KBM-7 (cell line): ENCODE measurements at places on chromosomes 4 and X.
A peak's percentile ranks its signal among the peaks of the same experiment; 100 is the strongest.

- DNase-seq = no peak
Observed at GRCh38 chr4:102500352-102500695, 835 bp upstream of the NFKB1 start.

GRCh38 chrX:119734897-119735339 is 23.5 kb upstream of the SOWAHD start:
- peak; percentile 54 for DNase-seq

DNA sequence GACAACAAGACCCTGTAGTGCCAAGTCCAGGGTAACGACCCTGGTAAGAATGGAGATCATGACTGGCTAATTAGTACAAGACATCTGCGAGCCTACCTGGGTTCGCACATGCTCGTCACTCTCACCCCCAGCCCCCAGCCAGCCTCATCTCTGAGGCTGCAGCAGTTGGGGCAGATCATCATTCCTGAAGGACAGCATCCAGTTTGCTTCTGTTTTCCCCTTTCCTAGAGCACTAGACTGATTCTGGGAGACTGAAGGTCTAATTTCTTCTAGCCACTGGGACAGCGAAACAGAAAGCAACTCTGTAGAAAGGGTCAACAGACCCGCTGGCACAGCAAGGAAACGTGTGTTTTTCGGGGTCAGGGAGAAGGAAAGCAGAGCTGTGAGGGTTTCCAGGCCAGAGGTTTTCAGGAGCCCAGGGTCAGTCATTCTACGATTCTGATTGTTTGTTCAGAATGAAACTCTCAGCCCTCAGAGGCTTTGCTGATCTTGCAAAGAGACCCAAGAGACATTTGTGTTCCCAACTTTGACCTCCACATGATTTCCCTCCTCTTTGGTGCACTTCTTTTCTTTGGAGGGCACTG is 343.1 kb upstream of the NOCT start:
- no peak for DNase-seq

GRCh38 chr4:53693909-53694308 is 102.6 kb upstream of the LNX1 start:
- DNase-seq = no peak

DNA sequence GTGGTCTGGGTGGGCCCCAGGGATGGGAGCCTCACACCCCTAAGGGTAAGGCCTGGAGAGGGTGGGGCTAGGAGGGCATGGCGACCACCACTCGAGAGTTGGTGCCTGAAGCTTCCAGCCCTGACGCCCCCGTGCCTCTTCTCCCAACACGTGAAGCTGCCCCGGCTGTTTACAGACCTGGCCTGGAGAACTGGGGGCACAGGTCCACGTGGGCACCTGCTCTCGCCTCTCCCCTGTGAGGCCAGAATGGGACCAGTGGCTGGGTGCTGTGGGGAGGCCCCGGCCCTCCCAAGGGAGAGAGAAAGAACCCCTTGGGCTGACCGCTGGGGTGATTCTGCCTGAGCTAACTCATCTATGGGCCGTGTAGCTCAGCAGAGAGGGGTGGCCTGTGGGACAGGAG is 15.5 kb downstream of the NAT8L start:
- DNase-seq = no peak

DNA sequence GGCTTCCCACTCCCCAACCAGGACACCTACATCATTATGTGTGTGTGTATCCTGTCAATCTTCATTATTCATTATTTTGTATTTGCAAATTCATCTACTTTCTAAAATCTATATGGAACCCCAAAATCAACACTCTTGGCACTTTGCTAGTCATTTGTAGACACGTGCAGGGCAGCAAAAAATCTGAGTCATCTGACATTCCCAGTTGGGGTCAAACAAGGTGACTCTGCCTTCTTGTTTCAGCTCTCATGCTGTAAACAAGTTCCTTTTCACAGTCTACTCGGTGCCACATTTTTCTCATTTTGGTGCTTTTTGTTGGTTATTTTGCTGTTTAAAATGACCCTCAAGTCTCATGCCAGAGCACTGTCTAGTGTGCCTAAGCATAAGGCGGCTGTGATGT is 5.9 kb downstream of the MRFAP1L1 start:
- DNase-seq = no peak

- no peak for DNase-seq
Observed at GRCh38 chr4:8601086-8601485, 8.5 kb downstream of the CPZ start.

- DNase-seq = no peak
Observed at GRCh38 chrX:24659106-24659505, 12.0 kb upstream of the PCYT1B start.

DNA sequence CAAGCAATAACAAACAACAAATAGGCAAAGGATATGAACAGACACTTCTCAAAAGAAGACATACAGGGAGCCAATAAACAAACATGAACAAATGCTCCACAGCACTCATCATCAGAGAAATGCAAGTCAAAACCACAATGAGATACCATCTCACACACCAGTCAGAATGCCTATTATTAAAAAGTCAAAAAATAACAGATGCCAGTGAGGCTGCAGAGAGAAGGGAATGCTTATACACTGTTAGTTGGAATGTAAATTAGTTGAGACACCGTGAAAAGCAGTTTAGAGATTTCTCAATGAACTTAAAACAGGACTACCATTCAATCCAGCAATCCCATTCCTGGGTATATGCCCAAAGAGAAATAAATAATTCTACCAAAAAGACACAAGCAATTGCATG is 129.8 kb upstream of the MAGEB2 start:
- DNase-seq = no peak

GRCh38 chr4:80094191-80094590 is 21.2 kb upstream of the ANTXR2 start:
- no peak for DNase-seq

DNA sequence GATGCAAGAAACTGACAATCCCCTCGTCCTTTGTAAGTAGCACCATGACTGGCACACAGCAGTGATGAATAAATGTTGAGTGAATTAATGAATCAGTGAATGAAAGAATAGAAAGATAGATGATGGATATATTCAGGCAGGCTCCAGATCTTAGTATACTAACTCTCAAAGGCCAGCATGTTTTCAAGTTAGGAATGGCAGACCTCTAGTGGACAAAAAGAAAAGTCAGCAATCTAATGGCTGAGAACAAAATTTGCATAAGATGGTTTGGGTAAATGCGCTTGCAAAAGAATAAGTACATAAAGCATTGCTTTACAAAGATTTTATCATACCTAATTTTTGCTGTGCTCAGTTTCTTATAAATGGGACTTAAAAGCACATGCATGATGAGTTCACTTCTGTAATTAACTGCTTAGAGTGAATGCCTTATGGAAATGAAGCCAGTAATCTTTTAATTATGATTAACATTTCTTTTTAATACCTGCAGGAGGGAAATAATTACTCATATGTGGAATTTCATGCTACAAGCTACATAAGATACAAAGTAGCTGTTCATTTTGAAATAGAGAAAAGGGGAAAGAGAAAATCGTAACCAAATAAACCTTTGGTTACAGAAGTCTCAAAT is 126.9 kb upstream of the GPRIN3 start:
- peak; percentile 47 for DNase-seq

- DNase-seq = no peak
Observed at GRCh38 chr4:130922955-130923354, 1827.0 kb downstream of the C4orf33 start.

DNA sequence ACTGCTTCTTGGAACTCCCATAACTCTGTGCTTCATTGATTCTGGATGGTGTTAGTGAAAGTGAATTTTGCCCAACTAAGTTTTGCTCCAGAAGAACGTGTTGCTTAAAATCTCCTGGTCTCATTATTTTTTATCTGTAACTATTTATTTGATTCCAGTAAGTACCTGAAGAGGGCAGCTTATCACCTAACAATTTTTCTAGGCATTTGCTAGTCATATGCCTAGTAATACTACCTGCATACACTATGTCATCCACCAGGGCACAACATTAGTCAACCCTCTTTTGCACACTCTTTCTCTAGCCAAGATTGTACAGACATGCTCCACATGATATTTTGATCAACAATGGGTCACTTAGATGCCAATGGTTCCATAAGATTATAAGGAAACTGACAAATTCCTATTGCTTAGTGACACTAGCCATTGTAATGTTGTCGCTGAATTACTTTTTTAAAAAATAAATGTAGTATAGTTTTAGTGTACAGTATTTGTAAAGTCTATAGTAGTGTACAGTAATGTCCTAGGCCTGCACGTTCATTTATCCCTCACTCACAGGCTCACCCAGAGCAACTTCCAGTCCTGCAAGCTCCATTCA is 499.9 kb upstream of the AADAT start:
- DNase-seq = peak; percentile 63

GRCh38 chr4:69649629-69650028 is 3.4 kb downstream of the UGT2A1 start:
- peak; percentile 4 for DNase-seq

- DNase-seq = no peak
Observed at GRCh38 chr4:105598052-105598451, 45.6 kb downstream of the ARHGEF38 start.

DNA sequence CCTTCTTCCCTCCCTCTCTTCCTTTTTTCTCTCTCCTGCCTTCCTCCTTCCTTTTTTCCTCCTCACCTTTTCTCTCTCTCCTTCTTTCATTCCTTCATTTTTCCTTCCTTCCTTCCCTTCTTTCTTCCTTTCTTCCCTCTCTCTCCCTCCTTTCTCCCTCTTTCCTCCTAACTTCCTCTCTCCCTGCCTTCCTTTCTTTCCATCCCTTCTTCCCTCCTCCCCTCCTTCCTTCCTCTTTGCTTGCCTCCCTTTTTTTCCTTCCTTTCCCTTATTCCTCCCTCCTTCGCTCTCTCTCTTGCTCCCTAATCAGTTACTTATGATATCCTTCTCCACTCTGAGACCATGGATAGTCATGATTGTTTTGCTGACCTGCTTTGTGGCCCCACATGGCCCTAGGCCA is 56.7 kb upstream of the PUDP start:
- DNase-seq = no peak

- DNase-seq = no peak
Observed at GRCh38 chrX:107683124-107683895, 55.0 kb downstream of the PRPS1 start.

DNA sequence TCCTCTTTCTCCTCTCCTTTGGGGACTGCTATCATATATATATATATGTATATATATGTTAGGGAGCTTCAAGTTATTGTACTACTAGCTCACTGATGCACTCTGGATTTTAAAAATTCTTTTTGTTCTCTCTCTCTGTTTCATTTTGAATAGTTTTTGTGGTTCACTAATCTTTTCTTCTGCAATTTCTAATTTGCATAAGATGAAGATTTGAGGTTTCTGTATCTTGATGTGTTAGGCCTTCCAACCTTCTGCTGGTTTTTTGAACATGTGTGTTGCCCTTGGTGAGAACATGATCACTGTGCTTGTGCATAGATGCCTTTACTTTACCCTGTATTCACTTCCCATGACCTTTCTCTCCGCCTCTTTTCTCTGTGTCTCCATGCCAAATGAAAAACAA is 7.8 kb upstream of the ZNF718 start:
- DNase-seq = no peak

DNA sequence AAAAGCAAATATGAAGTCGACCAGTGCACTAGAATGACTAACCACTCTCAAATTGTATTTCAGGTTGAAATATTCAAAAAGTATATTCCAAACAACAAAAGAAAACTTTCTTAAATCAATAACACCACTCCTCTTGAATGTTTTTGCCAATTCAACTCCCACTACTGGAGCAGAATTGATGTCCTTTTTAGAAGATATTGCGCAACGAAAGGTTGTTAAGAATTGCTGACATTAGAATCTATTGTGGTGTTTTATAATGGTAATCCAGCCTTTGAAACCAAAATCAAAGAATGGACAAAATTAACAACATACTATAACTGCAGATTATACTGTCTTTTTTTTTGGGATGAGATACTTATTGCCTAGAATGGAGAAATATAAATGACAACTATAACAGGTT is 331.3 kb downstream of the GRXCR1 start:
- no peak for DNase-seq

DNA sequence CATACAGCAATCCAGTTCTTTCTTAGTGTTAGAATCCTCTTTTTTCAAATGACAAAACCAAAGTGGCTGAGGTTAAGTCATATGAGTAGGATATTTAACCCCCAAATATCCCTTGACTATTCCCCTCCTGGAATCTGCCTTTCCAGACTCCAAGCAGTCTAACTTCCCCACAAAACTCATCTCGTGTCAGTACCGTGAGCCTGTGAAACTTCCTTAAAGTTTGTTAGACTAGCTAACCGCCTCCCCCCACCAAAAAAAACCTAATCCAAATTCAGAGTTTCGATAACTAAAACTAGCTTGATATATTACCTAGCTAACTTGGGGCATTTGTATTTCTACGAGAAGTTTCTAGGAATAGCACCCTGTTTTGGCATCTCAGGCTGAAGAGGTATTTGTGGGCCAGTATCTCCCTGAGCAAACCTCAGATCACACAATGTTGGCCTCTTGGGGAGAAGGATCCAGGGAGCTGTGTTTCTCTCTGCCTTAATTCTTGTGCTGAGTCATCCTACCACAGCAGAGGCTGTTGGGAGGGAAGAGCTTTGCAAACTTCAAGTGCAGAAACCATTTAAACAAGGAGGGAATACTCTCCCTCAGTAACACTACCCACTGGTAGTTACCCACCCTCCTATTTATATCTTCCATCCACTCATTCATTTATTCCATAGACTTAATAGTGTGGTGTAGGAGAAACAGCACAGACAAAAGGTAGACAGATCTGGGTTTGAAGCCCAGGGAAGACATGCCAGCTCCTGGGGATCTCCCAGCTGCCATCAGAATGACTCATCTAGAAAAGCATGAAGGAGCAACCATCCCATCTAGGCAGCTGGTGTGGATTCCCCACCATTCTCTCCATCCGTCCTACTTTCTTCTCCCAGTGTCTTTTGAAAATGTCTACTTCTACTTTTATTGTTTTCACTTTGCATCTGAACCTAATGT is 39.3 kb upstream of the TXK start:
- DNase-seq = no peak

DNA sequence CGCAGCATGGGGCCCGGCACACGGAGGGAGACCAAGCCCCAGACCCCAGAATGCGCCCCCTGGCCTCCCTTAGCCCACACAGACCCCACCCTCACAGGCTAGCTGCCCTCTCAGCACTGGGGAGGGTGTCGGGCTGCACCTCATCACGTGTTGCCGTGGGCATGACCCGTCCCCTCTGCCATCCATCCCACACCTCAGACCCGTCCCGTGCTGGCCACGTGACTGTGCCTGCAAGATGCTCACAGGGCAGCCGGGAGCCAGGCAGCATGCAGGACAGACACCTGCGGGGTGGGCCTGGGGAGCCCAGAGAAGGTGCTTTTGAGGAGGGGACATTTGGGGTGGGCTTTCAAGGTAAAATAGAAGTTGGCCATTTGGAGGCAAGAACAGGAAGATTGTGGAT is 4.8 kb downstream of the MSANTD1 start:
- no peak for DNase-seq

GRCh38 chrX:78357342-78358055 is 30.1 kb upstream of the CYSLTR1 start:
- no peak for DNase-seq

- no peak for DNase-seq
Observed at GRCh38 chr4:1695913-1696312, 11.8 kb upstream of the FAM53A start.

DNA sequence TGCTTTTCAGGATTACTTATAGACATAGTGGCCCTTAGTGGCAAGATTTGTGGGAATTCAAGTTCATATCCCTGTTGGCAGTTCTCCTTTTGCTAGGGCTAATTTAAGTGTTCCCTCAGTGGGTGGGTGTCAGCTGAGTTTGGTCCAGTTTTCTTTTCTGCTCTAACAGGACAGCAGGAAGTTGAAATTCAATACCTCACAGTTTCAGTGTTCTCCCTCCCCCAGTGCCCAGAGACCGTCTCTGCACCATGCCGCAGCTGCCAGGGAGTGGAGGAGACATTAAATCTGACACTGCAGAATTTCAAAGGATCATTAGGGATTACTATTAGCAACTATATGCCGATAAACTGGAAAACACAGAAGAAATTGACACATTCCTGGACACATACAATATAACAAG is 50.7 kb downstream of the UBE2NL start:
- DNase-seq = no peak
